ENCODE measurements at places on chromosomes 2 and 18. TPM values are rescaled to one million over a fixed set of nuclear protein-coding genes. Genes with fewer than 3 reads are reported as not detected.

DNA sequence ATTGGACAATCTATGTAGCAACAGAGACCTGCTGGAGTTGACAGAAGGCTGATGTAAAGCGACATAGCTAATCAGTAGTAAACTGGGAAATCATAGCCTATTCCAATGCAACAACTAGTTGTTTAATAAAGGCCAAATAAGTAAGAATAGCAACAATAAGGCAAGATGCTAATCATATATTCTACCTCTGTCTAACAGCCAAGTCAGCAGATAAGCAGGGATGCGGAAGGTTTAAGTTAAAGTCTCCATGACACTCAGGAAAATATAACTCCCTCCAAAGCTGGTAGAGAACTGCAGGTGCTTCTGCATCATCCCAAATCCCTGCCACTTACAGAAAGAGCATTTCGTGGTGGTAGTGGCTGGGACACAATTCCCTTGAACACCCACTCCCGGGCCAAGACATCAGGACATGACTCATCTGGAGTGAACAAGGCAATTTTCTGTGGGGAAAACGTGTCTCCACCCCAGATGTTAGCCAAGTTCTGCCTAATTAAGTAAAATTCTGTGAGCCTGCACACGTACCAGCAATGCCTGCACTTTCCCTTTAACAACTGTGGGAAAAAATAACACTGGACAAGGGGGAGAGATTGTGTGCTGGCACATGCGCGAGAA is 413.6 kb upstream of the ID2 start:
- DNase-seq, result no peak

- DNase-seq, result no peak
These were observed 46.1 kb downstream of the SRD5A2 start for GRCh38 chr2:31534636-31535035.

DNA sequence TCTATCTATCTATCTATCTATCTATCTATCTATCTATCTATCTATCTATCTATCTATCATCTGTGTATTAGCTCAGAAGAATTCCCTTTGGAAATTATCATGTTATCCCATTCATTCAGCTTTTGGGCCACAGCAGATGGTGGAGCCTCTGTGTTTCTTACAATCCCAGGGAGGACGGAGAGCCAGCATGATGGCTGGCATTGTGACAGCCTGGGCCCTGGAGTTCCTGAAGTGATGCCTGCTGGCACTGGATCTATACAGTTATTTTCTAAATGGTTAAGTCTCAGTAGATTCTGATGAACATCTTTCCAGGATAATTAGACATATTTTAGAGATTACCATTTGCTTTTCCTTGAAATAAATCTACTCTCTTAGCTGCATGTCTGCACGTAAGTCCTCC is 385.4 kb upstream of the NXPH2 start:
- no peak for DNase-seq

DNA sequence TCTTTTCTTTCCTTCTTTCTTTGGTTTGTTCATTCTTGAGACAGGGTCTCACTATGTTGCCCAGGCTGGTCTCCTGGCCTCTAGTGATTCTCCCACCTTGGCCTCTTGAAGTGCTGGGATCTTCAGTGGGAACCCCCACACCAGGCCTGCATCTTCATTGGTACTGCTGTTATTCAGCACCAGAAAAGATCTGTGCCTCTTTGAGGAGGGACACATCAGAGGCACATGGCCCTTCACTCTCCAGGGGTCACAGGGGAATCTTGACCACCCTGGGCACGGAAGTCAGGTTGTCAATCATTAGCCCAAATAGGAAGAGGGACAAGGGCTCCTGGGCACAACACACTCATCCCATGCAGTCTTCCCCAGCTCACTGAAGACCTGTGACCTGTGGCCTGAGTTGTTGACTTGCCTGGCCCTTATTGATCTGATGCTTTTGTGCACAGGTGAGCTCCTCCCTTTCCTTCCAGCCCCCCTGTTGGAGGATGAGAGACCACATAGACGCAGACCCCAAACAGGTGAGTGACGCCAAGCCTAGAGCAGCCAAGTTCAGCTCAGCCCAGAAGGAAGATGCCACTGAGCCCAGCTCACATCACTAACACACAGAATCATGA is 33.0 kb upstream of the ODC1 start:
- peak; percentile 25 for DNase-seq

DNA sequence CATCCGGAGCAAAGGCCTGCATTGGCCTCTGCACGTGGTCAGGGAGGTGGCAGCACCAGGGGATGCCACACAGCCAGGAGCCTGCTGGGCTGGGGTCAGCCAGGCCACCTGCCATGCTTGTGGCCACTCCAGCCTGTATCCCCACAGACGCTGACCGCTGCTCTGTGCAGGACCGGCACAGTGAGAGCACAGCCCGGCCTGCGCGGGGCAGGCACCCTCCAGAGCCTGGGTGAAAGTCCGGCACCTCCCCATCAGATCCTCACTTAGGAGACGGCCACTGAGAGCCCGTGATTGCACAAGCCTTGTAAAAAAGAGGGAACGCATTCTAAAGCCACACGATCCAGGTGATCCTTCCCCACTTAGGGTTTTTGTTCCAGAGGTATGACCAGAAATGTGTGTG is 42.2 kb downstream of the TWIST2 start:
- no peak for DNase-seq

GRCh38 chr2:112760149-112760548 is 4.3 kb downstream of the CKAP2L start:
- DNase-seq, result no peak

DNA sequence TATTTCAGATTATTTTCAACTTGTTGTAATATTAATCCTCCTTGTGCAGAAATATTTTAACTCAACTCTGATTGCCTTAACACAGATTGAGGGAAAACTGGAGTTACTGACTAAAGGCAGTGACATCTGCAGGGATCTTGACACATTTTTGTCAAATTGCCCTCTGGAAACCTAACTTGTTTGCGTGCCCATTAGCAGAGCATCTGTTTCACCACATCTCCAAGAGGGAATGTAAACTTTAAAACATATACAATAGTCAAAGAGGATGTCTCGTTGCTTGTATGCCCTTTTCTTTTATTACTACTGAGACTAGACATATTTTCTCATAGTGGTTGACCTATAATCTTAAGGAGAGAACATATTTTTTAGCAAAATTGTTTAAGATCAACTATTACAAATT is 14.2 kb downstream of the INPP1 start:
- no peak for DNase-seq

- DNase-seq, result no peak
These were observed 179.6 kb downstream of the SATB2 start for GRCh38 chr2:199278099-199278498.

DNA sequence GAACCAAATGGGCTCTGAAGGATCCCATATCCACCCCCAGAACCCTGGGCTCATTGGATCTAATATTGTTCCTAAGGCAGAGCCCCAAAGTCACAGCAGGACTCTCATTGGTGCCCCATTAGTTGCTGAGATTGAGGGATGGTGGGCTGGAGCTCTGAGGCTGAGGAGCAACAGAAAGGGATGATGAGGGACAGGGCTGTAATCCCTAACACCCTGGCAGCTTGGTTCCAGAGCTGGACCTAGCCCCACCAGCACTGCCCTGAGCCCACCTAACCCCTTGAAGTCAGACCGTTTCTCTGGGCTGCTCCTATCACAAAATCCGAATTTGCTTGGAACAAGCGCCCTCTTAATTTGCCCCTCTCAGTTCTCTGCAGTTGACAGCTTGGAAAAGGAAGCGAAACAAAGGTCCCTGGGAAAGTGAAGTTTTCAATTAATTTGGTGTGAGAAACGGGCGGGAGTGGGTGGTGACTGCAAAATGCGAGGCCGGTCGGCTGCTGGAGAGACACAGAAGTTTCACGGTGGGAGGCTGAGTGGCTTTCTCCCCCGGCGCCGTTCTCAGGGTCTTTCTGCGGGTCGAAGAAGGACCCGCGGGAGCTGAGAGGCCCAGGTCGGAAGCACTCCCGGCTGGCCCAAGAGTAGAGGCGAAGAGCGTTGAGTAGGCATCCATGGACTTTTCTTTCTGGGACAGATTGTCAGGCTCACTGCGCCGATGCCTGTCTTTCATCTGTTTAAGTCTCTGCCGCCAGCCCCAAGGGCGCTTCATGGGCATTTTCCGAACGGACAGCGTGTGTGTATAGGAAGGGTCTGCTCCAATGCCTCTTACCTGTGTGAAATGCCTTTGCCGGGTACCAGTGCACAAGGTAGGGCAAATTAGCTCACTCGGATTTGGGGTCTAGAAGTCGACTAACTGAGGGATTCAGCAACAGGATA is 927 bp upstream of the HOXD13 start:
- no peak for DNase-seq

DNA sequence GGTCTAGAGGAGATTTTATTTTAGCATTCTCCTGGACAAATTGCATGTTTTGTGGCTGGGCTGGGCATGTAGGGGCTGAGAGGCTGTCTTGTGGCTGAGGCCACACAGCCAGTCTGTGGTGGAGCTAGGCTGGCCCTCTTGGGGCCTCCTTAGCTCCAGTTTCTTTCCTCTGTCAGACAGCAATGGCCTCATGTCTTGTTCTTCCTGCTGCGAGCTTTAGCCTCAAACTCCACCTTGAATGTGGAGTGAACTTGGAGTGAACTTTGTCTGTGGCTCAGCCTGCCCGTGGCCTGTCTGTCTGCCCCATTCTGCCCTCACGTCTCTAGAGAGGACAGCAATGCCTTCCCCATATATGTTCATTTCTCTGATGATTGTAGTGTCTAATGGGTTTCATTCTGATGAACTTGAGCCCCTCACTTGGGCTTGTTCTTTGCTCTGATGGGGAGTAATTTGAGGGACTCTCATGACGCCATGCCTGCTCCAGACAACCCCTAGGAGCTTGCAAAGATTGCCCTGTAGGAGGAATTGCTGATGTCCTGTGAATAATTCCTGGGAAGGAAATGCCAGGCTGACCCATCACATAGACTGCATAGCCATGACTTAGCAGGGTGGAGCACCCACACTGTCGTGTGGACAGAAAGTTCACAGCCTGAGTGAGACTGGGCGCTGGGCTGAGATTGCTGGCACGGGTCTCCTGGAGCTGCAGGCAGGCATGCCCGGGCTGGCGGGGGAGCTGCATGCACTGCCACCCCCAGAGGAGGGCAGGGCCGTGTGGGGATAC is 42.6 kb downstream of the ASAP2 start:
- no peak for DNase-seq

DNA sequence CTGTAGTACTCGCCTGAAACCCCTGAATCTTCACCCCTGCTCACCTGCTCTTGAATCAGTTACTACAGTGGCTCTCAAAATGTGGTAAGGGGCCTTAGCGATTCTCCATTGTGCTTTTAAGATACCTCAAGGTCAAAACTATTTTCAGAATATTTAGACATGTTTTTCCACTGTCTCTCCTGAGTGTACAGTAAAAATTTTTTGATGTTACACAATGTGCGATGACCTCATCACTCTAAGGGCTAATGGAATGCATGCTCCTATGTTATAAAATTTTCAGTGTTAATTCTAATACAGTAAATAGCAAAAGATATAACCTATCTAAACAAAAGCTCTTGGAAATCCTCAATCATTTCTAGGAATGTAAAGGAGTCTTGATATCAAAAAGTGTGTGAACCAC is 336.9 kb upstream of the PKDCC start:
- DNase-seq, result no peak

GRCh38 chr2:128547667-128548066 is 229.0 kb upstream of the HS6ST1 start:
- no peak for DNase-seq

GRCh38 chr2:161136696-161137324 is 23.4 kb upstream of the TANK start:
- DNase-seq, result no peak

DNA sequence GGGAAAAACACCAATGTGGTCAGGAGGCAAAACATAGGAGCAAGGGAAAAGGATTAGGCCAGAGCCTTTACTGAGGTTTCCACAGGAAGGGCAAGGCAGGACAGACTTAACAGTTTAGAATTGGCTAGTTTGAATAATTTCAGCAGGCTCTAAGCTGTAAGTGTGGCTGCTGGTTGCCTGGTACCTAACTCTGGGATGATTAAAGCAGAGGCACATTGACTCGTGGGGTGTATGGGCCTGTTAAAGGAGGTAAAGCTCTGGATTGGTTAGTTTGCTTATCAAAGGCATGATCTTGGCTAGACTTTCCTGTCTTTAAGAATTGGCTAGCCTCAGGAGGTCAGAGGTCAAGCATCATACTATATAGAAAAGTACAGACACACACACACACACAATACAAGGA is 132.6 kb downstream of the SPAG16 start:
- no peak for DNase-seq

GRCh38 chr2:215394102-215394805 is 41.6 kb downstream of the FN1 start:
- no peak for DNase-seq

GRCh38 chr2:75787532-75788132 is 76.9 kb upstream of the GCFC2 start:
- DNase-seq, result peak; percentile 44

- DNase-seq, result no peak
These were observed 1852.1 kb upstream of the PIK3C3 start for GRCh38 chr18:40102903-40103302.

DNA sequence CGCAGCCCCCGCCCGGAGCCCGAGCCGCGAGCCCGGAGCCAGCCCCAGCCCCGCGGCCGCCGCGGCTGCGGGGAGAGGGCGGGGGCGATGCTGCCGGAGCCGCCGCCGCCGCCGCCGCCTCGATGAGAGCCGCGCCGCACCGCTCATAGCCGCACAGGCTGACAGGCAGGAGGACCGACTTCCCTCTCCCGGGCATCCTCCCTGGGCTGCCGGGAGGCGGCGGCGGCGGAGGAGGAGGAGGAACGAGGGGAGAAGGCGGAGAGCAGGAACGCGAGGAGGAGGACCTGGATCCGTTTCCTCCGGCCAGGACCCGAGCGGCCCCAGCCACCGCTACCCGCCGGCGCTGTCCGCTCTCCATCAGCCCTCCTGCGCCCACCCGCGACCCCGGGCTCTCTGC is 370 bp downstream of the KLHL29 start:
- DNase-seq, result no peak

DNA sequence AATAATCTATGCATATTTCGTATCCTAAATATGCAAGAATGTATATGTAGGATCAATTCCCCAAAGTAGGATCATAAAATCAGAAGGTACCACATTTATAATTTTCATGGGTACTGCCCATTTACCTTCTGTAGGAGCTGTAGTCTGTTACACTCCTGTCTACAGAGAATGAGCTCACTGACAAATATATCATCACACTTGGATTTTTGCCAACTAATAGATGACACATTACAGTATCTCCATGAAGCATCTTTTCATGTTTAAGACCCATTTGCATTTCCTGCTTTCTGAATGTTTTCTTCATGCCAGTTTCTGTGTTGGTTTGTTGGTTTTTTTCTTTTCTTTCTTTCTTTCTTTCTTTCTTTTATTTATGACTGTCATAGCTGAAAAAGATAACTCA is 70.9 kb upstream of the EML6 start:
- no peak for DNase-seq

GRCh38 chr18:79275992-79276391 is 119.7 kb upstream of the NFATC1 start:
- no peak for DNase-seq

Gene SALL3
- total RNA-seq, result not detected

Gene SLC4A3
- 0.10 TPM for total RNA-seq

Gene HNRNPA3
- 164 TPM for total RNA-seq

Gene ZDBF2
- 2.0 TPM for total RNA-seq

Gene GDF7
- 10.2 TPM for total RNA-seq

Gene ANKRD30BL
- total RNA-seq, result not detected

Gene SCYGR4
- not detected for total RNA-seq

Gene SNTG2
- not detected for total RNA-seq

Gene LCT
- not detected for total RNA-seq

Gene TRIM43
- not detected for total RNA-seq

Gene SLC23A3
- 0.38 TPM for total RNA-seq

Gene RAX
- not detected for total RNA-seq
